ENCODE measurements at places on chromosomes 16 and 17.

DNA sequence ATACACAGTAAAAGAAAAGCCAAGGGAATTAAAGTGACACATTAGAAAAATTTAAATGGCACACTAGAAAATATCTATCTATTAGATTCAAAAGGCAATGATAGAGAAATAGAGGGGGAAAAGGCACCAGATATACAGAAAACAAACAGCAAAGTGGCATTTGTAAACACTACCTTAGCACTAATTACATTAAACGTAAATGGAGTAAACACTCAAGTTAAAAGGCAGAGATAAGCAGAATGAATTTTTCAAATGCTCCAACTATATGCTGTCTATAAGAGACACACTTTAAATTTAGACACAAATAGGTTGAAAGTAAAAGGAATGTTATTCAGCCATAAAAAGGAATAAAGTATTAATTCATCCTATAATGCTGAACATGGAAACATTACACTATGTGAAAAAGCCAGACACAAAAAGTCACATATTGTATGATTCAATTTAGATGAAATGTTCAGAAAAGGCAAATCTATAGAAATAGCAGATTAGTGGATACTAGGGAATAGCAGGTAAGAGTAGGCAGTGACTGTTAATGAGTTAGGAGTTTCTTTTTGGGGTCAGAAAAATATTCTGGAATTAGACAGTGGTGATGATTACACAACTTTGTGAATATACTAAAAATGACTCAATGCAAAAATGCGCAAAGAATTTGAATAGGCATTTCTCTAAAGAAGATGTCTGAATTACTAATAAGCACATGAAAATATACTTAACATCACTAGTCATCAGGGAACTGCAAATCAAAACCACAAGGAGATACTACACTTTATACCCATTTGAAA lies 92.4 kb downstream of the BRIP1 start:
- no peak for DNase-seq

- DNase-seq, result no peak
Measured at GRCh38 chr17:79667746-79668145, 56.9 kb upstream of the RBFOX3 start.

GRCh38 chr17:42287977-42288802 lies at the start of gene STAT5A:
Gene STAT5A, plus strand, starts transcription at chr17:42288498. Its CDS starts 914 bp downstream, at chr17:42289412.
- peak; percentile 51 for DNase-seq

DNA sequence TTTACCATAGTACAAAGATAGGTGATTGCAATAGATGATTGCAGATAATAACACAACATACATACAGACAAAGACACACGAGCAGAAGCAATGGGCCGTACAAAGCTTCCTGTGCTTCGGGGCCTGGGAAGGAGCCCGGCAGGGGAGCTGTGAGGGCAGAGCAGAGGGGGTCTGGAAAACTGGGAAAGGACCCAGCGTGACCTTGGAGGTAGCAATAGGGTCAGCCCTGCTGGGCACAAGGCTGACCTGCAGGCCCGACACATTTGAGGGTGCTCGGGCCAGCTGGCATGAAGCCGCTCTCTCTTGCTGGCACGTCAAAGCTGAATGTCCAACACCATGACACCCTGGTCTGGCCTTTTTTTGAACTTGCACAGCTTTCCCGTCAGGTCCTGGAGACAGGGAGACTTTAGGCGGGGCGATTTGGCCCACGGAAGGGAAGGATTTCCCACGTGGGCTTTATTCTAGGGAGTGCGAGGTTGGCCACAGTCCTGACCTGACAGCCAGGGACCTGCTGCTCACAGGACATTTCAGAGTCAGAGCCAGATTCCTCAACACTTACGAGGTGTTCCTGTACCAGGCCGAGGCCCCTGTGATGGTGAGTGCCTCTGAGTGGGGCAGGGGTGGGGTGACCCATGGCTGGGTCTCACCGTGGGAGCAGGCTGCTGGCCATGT lies 83.2 kb downstream of the NTN1 start:
- DNase-seq, result no peak

- no peak for DNase-seq
Measured at GRCh38 chr16:22123146-22123545, 30.8 kb downstream of the VWA3A start.

GRCh38 chr17:66527335-66527734 lies 224.9 kb downstream of the PRKCA start:
- DNase-seq, result no peak

GRCh38 chr17:32629563-32630190 lies 142.9 kb downstream of the CDK5R1 start:
- DNase-seq, result no peak

DNA sequence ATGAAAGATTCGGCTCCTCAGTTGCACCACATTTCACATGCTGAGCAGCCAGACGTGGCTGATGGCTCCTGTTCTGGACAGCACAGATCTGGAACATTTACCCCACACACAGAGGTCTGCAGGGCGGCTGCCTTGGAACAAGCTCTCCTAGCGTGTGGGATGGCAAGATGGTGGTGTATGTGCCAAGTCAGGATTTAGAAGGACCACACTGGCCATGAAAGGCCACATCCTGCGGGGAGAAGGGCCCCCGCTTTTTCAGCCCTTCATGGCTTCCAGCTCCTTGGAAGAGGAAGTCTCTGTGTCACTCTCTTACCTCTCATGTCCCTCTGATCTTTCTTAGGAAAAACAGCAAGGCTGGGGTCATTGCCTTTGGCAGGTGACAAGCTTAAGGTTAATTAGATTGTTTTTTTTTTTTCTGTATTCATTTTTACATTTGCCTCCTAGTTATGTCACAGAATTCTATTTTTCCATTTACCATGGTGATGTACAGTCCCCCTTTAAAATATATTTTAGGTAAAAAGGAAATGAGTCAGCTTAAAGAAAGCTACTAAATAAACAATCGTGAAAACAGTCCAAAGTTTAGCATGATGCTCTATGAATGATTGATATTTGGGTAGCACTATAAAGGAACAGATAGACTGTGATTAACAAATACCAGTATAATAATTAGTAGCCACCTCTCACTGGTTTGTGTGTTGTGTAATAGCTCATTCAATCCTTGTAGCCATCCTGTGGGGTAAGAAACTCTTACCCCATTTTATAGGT lies 396.6 kb downstream of the CPPED1 start:
- DNase-seq, result no peak

- DNase-seq, result no peak
Measured at GRCh38 chr16:82470620-82471152, 156.1 kb upstream of the CDH13 start.

GRCh38 chr17:14776791-14777190 lies 475.9 kb downstream of the HS3ST3B1 start:
- no peak for DNase-seq

GRCh38 chr17:30300818-30301217 lies 9.1 kb upstream of the BLMH start:
- no peak for DNase-seq

All from RWPE2 (cell line).